ENCODE measurements at places on chromosomes 3 and 15.

DNA sequence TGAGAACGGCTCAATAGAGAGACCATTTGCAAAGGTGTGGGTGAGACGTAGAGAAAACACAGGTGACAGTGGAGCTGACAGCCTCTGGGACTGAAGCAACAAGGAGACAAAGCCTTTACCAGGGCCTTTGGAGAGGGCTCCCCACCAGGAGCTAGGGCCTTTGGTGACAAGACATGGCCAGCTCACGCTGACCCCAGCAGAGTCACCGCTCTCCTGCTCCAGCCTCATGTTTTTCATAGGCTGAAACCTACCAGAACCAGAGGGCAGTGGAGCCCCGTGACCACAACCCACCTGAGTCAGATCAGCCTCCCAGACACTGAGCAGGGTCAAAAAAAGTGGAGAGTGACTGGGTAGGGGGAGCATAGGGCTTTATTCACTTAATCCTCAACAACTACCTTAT lies 214.7 kb downstream of the SHQ1 start:
- no peak for DNase-seq

- no peak for DNase-seq
Observed at GRCh38 chr15:48393645-48394506, 62.6 kb downstream of the DUT start.

DNA sequence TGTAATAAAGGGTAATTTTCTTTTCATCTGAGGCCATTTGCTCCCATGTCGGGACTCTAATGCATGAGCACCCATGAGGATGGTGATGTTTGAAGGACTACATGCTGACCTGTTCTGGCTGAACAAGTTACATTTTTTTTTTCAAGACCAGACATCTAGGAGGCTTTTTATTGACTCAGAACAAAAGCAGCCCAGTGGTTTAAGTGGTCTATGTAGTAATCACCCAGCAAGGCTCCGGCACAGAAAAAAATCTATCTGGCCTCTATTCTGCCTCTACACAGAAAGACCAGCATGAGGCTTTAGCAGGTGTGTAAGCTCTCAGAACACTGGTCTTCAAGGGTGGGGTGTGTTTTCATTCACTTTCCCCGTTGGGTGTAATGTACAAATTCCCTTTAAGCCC lies 95.1 kb upstream of the ZBED2 start:
- DNase-seq, result peak; percentile 76

DNA sequence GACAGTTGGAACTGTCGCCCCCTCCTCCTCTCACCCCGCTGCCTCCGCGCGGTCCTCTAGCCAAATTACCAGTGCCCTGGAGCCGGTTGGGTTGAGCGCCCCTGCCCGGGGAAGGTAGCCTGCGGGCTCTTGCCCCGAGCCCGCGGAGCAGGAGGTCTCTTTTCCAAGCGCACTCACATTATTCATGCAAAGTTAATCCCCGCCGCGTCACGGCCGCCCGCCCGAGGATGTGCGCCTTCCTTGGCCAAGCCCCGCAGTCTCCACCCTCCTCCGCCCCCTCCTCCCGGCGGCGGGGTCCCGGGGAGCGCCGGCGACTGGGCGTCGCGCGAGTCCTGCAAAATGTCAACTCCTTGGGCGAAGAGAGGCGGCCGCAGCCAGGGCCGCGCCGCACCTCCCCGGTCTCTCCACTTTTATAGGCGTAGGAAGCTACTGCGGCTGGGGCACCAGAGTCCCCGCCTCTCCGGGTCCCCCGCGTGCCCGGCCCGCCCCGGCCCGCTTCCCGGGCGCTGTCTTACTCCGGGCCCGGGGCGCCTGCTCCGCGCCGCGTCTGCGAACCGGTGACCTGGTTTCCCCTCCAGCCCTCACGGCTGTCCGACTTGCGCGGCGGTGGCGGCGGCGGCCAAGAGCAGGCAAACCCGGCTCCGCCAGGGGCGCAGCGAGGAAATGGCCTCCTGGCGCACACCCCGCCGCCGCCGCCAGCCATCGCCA lies at the start of gene THRB:
THRB (minus strand) TSS at position 233 of the 708 bp plus-strand sequence.
- DNase-seq, result no peak

- DNase-seq, result no peak
Observed at GRCh38 chr3:107816107-107816506, 274.7 kb downstream of the CD47 start.

GRCh38 chr3:132629928-132630327 lies 29.7 kb downstream of the ACAD11 start:
- peak; percentile 47 for DNase-seq

DNA sequence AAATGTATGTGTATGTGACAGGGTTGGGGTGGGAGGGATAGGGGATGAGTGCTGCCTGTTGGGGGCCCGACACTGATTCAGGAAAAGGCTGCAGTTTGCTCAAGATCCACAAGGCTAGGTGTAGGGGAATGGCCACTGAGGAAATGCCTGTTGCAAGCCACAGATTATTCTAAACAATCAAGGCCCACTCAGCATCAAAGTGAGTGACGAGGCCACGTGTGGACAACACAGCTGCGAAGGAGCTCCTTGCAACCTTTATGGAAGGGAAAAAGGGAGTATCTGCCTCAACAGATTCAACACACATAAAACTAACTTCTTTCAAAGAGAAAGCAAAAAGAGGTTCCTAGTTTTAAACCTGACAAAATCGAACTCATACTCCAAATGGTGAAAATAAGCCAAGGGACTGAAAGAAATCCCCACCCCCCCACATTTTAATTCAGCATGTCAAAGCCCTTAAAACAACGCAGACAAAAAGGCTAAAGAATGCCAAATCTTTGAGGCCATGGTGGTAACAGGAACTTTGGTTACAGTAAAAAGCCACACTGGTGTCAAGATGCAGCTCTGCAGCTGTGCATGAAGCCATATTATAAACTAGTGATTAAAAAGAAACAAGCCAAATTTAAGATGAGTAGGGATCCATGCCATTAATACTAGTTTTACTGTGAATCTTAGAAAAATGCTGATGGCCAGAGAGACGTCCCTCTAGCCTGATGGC lies 3.6 kb downstream of the POLG start:
- no peak for DNase-seq

GRCh38 chr3:721086-721485 lies 371.7 kb upstream of the CNTN6 start:
- no peak for DNase-seq

GRCh38 chr3:189898559-189899153 lies 222.0 kb downstream of the P3H2 start:
- DNase-seq, result no peak

DNA sequence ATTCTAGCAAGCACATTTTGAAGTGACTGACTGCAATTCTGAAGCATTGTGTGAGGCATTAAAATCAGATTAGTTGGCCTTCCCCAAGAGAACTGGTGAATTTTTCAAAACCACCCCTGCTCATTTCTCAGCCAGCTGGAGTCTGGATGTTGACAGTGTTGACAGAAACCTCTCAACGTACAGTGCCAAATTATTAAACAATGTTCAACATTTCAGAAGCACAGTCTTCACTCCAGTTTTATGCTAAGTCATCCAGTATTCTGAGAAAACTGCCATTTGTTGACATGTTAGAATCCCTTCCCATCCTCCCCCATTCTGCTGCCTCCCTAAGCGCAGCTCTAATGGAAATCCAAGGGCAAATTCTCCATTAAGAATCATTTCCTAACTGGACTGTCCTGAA lies 369.3 kb upstream of the TRIM42 start:
- DNase-seq, result no peak

DNA sequence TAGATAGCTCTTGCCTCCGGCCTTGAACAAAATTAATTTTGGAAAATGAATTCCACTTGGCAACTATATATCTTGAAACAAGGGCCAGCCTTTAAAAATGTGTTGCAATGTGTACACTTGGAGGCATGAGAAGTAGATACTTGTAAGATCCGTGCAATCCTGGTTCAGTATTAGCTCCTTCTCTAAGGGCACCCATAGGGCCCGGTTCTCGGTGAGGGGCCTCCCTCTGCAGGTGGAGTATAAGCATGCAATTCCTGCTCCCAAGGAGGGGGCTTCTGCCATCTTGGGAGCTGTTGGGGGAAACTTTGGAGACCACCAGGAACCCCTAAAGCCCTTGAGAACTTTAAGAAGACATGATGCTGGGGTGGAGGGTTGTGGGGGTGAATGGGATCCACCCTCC lies 388.7 kb upstream of the RGMA start:
- DNase-seq, result no peak

- no peak for DNase-seq
Observed at GRCh38 chr3:69532547-69533224, 146.8 kb upstream of the FRMD4B start.

DNA sequence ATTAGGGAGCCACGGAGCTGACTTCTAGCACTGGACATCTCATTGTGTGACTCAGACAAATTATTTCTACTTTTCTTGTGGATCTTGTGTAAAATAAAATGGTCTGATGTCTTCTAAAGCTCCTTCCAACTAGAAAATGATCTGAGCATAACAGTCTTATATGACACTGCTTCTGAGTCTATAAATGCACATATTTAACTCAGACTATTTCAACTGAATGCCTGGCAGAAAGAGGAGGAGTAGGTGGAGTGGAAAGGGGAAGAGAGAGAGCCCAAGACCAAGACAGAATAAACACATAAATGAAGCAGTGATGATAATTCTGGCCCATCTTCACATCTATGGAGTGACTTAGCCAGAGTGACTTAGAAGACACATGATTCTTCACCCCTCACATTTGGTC lies 162.3 kb upstream of the PDZRN3 start:
- DNase-seq, result no peak

- DNase-seq, result no peak
Observed at GRCh38 chr15:97645758-97646157, 314.7 kb upstream of the ARRDC4 start.

GRCh38 chr3:14620512-14620911 lies 31.1 kb upstream of the CCDC174 start:
- no peak for DNase-seq

DNA sequence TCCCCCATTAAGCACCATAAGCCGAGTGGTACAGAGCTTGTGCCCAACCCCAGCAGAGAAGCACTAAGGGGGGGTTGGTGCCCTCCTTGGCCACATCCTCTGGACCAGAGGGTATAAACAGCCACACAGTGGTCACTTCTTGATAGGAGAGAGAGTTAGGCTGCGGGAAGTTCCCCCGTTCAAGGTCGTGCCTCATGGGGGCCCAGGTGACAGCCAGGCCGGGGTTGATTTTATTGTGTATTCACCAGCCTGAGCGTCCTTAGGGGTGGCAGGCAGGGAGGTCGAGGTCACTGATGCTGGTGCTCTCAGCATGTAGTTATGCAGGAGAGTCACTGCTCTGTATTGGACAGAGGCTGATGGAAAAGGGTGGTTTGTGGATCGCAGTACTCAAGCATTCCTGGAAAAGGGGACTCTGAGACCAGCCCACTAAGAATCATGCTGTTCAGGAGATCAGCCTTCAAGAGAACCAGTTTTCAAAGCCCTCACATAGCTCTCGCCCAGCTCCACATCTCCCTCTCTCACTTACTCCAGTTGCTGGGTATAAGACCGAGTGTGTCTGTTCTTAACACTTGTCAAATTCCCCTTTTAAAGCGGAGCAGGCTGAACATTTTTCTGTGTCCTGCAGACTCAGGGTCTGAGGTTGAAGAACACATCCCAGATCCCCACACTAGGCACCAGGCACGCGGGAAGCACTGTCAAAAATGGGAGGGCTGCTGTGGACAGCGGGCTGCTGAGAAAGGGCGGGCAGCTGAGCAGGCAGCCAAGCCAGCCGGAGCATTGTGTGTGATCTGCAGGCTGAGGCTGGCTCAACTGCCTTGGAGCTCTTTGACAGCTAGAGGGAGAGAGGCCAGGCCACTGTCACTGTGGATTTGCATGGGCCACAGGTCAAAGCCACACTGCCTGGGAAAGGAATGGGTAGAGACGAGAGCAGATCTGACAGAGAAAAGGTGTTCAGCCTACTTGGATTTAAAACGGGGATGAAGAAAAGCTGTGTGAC lies 279.3 kb upstream of the LRRFIP2 start:
- DNase-seq, result no peak

GRCh38 chr3:155560594-155560993 lies 184.3 kb downstream of the PLCH1 start:
- no peak for DNase-seq

GRCh38 chr3:72458375-72458774 lies 389.9 kb downstream of the SHQ1 start:
- DNase-seq, result no peak

DNA sequence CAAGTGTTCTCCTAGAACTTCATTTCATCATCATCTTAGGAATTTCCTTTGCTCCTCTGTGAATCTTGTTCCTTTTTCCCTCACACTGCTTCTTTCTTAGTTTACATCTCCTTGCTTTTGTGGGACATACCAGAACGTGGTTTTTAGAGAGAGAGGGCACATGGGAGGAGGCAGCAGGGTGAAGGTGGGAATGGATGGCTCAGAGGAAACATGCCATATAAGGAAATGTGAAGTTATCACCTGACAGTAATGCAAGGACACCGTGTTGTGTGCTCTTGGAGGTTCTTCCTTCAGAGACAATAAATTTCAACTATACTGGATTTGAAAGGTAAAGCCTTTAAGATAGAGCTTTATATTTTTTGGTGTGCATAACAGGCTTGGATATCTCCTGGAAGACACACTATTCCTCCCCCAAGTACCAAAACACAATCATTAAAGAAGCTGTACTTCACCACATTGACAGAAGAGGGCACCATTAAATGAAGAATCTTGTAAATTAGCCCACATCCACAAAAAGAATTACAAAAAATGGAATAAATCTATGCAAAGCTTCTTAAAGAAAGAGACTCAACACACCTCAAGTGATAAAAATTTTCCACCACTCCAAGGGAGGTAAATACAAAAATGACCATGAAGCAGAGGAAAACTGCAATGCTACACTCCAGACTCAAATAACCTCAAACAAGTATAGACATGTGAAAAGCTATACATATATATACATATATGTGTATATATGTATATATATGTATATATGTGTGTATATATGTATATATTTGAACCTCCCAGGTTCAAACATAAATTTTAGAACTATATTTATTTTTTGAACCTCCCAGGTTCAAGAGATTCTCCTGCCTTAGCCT lies 26.1 kb downstream of the RPL39L start:
- DNase-seq, result no peak

DNA sequence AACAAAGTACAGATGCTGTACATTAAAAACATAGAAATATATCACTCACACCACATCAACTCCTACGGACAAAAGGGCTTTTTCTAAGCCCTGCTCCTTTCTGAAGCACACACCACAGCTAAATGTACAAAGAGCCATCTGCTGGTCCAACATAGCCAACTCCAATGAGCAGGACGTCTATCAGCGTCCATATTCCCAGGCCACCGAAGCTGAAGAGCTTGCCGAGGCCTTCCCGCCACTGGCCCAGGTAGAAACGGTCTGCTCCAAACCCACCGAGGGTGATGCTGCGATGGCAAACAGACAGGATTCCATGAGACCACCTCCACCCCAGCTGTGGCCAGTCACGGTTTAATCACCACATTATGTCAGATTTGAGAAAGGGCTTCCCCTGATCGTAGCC lies 9.8 kb downstream of the TM2D3 start:
- no peak for DNase-seq

DNA sequence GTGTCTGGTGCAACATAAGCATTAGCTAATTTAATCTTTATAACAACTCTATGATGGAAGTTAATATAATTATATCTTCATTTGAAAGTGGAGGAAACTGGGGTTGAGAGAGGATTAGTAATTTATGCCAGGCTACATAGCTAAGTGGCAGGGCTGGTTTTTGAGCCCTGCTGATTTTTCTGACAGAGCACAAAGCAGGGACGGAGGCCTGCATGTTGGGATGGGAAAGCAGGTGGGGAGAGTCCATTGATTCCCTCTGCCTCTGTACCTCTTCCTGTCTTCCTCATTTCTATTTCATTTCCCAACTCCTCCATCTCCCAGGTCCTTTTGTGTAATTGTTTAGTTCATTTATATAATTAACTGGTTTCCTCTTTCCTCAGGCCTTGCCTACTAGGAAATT lies 251.6 kb upstream of the ZPLD1 start:
- DNase-seq, result no peak

Data from non-pigmented ciliary epithelial cell (primary cell).